Retina (tissue), 1 donor: ENCODE measurements at places on chromosomes 6 and 20.
A peak's percentile ranks its signal among the peaks of the same experiment; 100 is the strongest.

DNA sequence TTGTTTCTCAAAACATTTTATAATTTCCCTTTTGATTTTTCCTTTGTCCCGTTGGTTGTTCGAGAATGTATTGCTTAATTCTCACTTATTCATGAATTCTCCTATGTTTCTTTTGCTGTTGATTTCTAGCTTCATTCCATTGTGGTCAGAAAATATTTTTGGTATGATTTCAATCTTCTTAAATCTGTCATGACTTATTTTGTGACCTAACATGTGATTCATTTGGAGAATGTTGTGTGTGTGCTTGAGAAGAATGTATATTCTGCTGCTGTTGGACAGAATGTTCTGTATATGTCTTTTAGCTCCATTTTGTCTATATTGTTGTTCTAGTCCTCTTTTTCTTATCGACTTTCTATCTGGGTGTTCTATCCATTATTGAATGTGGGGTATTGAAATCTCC is 286.2 kb upstream of the RNF217 start:
- DNase-seq, result no peak

- DNase-seq, result no peak
These were observed 38.2 kb downstream of the MDFI start for GRCh38 chr6:41676431-41676830.

DNA sequence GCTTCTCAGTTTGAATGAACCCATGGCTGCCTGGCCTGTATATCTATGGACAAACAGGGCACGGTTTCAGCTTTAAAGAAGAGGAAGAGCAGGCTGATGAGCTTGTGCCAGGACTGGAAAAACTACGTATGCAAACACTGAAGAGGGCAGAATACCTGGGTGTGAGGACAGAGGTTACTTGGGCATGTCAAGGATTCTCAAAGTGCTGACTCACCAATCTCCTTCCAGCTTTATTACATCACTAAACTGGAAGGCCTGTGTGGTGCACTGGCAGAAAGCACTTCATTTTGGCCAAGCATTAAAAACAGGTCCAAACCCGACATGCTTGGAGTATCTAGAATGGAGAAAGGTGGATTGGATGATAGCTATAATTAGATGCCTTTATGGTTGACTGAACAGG is 95.2 kb downstream of the GMPR start:
- DNase-seq, result no peak

DNA sequence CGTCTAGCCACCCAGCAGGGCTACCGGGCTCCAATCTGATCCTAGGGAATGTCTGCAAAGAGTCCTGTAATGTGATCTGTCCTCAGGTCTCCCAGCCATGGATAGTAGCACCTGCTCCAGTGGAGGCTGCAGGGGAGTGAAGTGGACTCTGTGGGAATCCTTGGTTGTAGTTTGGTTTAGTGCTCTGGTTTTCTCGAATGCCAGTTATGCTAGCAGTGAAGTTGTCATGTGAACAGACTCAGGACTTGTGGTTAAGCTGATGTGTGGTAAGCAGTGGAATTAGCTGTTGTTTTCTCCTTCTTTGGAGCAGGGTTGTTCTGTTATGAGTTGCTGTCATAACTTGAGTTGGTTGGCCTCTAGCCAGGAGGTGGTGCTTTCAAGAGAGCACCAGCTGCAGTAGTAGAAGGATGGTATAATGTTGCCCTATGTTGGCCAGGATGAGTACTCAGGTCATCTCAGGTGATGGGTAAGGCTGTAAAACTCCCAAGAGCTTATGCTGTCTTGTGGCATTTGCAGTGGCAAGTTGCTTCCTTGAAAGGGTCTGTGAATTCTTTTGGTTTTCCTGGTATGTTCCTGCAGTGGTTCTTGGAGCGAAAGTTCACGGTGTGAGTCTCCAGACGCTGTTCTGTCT is 390.2 kb downstream of the UTRN start:
- no peak for DNase-seq

- DNase-seq, result no peak
These were observed 21.5 kb upstream of the SMIM13 start for GRCh38 chr6:11072101-11072500.

DNA sequence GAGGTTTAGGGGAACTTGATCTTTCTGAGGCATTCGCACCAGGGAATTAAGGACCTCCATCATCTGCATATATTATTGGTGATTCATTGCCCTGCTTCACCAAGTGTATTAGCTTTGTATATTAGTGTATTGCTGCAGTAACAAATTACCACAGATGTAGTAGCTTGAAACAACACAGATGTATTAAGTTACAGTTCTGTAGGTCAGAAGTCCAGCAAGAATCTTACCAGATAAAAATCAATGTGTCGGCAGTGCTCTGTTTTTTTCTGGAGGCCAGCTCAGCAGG is 65.8 kb downstream of the HMGN3 start:
- DNase-seq, result no peak

DNA sequence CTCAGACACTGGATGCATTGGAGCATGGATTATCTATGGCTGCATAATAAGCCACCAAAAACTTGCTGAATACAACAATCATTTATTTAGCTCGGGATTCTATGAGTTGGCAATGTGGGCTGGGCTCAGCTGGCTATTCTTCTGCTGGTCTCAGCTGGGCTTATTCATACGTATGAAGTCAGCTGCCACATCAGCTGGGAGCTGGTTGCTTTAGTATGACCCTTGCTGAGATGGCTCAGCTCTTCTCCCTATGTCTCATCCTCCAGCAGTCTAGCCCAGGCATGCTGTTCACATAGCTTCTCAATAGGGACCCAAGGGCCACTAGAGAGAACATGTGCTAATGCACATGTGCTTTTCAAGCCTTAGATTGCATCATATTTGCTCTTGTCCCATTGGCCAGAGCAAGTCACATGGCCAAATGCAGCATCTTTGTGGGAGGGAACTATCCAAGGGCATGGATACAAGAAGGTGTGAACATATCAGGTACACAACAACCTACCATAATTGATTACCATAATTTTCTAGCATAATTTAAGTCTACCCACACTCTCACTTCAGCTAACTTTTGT is 444.6 kb downstream of the KIF16B start:
- DNase-seq, result no peak

- no peak for DNase-seq
These were observed 57.0 kb upstream of the GNRH2 start for GRCh38 chr20:2986466-2986865.

GRCh38 chr20:50323777-50324775 is 133.4 kb downstream of the CEBPB start:
- no peak for DNase-seq

DNA sequence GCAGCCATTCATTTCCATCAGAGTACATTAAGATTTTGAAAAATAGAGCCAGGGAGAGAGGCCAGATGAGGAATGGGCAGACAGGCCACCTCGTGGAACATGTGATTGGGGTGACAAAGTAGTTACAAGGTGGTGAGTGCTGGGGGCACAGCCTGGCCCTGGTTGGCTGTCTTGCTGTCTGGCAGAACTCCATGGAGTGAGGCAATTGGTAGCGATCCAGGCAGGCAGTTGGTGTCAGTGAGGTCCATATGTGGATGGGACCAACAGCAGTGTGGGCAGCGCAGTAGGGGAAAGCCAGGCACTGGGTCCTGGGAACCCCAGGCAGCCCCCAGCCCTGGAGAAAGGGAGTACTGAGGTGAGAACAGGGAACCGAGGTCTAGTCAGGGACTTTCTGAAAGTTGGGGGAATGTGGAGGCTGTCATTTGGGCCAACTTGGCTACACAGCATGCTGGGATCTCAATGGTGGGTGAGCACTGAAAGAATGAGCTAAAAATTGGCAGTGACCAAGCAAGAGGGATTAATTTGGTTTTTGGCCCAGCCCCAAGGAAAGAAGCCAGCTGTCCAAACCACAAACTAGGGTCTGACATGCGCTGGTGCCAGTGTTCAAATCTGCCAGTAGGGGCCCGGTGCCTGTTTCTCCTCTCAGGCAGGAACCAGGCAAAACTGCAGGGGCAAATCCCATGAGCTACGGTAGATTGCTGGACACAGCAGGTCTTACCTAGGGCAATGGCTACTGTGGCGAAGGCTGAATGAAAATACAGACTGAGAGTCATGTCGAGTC is 61.4 kb upstream of the E2F3 start:
- no peak for DNase-seq

- DNase-seq, result no peak
These were observed 46.5 kb downstream of the SMLR1 start for GRCh38 chr6:130873746-130874145.

DNA sequence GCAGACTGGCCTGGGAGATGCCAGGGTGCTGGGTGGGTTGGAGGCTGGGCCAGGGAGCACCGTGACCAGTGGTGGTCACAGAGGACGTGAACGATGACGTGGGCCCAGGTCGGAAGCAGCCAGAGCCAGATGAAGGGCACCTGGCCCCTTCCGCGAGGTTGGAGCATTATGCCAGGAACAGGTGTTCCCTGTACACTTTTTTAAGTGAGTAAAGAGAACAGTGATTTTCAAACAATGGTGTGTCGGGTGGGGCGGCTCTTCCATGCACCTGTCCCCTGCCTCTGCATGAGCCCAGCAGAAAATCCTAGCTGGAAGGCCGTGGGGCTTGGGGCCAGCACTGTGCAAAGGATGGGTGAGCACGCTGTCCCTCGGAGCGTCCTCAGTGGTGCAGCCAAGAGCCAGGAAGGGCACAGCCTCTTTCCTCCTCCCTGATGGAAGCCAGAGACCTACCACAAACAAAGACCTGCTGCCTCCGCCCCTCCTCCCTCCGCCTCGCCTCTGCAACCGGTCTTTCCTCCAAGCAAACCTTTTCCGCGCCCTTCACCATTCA is 350.5 kb downstream of the ZFAND3 start:
- no peak for DNase-seq

- DNase-seq, result no peak
These were observed 169.6 kb downstream of the MTHFD1L start for GRCh38 chr6:151034825-151035781.

DNA sequence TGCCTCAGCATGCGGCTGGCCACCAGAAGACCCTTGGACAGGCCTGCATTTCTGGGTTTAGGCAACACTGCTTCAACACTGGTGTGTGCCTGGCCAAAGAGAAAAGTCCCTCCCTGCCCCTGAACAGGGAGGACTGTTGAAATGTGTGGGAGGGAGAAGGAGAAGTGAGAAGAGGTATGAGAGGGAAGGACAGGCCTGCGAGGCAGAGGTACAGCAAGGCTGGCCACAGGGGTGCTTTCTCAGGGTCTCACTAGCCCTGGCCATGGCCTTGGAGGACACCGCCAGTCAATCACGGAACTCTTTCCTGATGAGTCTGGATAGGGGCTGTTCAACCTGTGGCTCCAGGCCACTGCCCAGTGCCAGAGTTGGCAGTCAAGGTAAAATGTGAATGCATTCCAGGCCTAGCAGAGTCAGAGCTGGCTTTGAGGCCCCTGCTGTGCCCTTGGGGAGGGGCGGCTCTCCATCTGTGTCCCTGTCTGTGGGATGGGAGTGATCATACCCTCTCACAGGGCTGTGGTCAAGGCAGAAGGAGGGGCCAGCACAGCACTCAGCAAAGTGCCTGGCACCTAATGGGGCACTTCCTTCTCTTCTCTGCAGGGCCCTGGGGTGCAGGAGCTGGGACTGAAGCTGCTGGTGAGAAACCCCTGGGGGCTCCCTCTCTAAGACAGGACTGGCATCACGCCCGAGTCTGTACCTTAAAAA is 43.2 kb upstream of the CDH22 start:
- DNase-seq, result no peak

- DNase-seq, result peak; percentile 86
These were observed 2.1 kb upstream of the DDX27 start for GRCh38 chr20:49216991-49217578.

DNA sequence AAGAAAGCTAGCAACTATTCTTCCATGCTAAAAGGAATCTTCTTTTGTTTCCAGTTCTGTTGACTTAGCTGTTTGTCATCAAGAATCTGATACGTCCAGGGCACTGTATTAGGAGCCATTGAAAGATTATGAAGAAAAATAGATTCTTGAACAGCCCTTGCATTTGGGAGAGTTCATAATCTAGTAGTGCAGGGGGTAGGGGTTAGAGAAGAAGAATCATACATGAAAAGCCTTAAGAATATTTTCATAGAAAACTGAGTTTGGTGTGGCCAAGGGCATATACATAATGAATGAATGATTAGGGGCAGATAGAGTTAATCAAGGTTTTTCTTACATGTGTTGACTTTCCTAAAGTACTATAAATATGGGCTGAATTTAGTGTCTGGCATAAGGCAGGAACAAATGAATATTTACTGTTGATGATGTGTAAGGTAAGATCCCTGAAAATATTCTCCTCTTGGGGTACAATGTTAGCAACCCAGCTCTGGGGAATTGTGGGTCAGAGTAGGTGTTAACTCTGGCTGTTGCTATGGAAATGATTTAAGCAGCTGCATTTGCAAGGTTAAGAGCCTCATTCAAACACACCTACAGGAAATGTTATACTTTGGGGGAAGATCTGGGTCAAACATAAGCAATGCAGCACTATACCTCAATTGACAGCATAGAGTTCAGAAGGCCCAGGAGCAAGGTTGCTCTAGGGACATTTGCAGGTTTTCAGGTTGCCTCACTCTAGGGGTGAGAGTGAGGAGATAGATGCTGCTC is 667.3 kb upstream of the CITED2 start:
- no peak for DNase-seq

DNA sequence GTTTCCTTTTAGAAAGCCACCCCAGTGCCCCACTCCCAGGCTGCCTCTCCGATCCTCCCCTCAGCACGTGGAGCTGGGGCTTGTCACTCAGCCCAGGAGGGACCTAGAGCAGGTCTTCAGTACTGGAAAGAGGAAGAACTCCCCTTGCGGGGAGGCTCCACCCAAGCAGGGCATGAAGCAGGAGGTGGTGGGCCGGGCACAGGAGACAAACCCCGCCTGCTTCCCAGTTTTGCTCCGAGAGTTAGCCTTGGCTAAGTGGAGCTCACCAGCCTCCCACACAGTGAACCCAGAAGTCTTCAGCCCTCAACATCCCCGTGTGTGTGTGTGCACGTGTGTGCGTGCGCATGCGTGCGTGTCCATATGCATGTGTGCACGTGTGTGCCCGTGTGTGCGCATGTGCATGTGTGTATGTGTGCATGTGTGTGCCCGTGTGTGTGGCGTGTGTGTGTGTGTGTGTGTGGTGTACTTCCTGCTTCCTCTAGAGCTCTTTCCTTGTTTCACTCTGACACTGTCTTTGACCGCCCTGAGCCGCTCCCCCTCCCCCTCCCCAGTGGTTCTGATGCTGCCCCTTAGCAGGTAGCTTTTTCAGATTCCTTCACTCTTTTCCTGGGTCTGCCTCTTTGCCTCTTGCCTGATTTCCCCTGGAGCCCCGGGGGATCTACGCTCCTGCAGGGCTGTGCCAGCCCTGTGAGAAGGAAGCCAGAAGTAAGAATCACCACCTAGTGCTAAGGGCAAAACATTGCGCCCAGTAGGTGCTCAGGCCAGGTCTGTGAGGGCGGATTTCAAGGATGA is 239.8 kb downstream of the CDC5L start:
- no peak for DNase-seq
